ENCODE measurements at places on chromosomes 2 and 18.

- DNase-seq = no peak
These were observed 40.3 kb downstream of the SRBD1 start for GRCh38 chr2:45570671-45571334.

DNA sequence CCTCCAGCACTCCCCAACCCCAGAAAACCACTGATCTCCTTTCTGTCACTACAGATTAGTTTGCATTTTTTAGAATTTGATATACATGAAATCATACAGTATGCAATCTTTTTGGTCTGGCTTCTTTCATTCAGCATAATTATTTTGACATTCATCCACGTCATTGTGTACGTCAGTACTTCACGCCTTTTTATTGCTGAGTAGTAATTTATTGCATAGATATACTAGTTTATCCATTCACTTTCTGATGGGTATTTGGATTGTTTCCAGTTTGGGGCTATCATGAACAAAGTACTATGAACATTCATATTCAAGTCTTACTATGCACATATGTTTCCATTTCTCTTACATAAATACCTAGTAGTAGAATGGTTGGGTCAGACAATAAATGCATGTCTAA is 20.1 kb upstream of the CHN1 start:
- DNase-seq = no peak

DNA sequence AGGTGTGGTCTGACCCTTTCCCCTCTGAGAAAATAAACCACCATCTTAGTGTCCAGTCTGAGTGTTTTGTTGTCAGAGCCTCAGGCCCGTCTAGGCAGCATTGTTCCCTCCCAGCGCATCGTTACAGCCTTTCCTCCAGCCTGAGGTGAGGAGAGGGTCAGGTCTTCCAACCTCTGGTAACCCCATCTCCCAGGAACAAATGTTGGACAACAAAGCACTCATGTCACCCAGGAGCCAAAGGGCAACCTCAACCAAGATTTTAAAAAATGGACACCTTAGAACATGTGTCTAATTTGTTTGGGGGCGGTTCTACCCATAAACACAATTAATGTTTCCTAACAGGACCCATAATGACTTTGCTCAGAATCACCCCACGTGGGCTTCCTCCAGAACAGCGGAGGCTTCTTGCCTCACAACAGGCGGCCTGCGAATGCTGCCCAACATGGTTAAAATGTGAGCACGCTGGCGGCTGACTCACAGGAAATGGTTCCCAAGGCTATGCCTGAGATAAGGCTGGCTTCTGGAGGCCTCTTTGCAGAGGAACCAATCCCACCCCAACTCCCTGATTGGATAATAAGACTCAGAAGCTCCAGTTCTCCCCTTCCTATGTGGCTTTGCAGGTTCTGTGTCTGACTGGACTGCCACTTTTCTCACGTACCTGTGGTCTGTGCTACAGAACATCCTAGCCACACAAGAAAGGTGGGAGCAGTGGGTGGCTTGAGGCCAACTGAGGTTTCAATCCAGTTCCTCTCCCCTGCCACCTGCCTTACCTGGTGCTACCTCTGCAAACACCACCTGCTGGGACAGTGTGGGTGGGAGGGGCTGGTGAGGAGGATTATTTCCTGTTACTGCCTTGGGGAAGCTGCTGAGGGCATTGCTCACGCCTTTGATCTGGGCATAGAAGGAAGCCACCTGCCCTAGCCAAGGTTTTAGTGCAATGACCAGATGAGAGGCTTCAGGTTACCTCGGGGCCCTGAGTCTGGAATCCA is 108.8 kb downstream of the B3GNT2 start:
- DNase-seq = peak; percentile 41

- no peak for DNase-seq
These were observed 117.6 kb downstream of the TWIST2 start for GRCh38 chr2:238965371-238966071.

- DNase-seq = peak; percentile 44
These were observed 34.4 kb upstream of the TRAPPC8 start for GRCh38 chr18:31977270-31977872.

Data from CD4-positive, alpha-beta T cell treated with Interleukin-15 for 4 hours (primary cell).